Neural crest cell (in vitro differentiated cells): ENCODE measurements at places on chromosomes 3 and 15.

GRCh38 chr3:23209747-23210487 lies 6.8 kb downstream of the UBE2E2 start:
- DNase-seq: no peak

DNA sequence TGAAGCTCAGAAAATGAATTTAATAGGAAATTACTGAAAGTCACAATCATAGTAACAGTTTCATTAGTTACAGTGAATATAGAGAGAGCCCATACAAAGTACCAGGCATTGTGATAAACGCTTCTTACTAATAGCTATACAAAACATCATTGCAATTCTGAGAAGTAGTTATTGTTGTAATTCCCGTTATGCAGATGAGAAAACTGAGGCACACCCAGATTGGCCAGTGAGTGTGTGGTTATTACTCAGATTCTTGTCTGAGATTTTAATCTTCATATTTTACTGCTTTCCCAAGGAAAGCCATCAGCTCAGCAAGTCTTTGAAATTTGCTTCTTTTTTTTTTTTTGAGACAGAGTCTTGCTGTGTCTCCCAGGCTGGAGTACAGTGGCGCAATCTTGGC lies 14.3 kb downstream of the FLNB start:
- DNase-seq: no peak

GRCh38 chr3:126539558-126540250 lies 15.7 kb downstream of the CHST13 start:
- DNase-seq: no peak

- DNase-seq: no peak
Observed at GRCh38 chr3:83843716-83844115, 1115.1 kb upstream of the CADM2 start.

- peak; percentile 50 for DNase-seq
Observed at GRCh38 chr3:52385157-52385556, 59.7 kb downstream of the SEMA3G start.
